ENCODE measurements at places on chromosomes 3 and 15. TPM values are rescaled to one million over a fixed set of nuclear protein-coding genes. Genes with fewer than 3 reads are reported as not detected.
A peak's percentile ranks its signal among the peaks of the same experiment; 100 is the strongest.

Gene IFT80
- 83.6 TPM for total RNA-seq

DNA sequence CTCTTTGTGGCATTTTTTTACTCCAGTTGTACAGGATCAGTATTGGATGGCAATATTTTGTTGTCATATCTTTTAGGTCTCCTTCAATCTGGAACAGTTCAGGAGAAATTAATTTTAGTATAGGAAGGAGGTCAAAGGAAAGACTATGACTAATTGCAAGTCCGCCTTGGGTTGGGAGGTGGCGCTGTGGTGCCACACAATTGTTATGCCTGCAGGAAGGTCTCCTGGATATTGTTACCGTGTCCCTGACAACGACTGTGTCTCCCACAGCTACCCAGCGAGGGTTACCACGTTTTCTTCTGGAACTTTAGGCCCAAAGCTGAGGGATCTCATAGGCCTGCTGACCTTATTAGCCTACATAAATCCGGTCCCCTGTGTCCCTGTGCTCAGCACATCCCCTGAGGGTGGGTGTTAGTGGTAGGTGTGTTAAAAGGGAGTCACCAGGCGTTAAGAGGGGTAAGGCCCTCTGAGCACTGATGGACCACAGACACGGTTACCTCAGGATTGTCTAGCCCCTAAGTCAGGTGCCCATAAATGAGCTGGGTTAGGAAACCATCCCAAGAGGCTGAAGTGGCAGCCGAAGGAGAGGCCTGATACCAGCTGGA, 31.5 kb downstream of the KCNAB1 start:
- DNase-seq: peak; percentile 32

Gene WDR93
- total RNA-seq: not detected

GRCh38 chr15:36994790-36995189, 105.6 kb downstream of the MEIS2 start:
- no peak for DNase-seq

- DNase-seq: no peak
Observed at GRCh38 chr3:114867359-114867758, 279.7 kb downstream of the ZBTB20 start.

DNA sequence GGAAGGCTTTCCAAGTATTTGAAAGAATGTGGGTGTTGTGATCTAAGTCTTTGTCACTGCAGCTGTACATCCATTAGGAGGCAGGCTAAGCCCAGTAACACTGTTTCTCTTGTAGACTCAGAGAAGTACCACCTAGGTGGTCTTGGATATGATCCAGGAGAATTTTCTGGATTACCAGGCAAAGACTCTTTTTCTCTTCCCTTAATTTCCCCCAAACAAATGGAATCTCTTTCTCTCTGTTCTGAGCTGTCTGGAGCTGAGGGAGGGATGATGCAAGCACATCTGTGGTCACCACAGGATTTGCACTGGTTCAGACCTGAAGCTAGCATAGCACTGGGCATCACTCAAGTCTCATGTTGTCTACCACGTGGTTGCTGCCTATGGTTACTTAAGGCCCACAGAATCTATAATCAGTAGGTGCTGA, 227.6 kb downstream of the NECTIN3 start:
- DNase-seq: no peak

- no peak for DNase-seq
Observed at GRCh38 chr3:26838026-26838425, 215.5 kb downstream of the LRRC3B start.

DNA sequence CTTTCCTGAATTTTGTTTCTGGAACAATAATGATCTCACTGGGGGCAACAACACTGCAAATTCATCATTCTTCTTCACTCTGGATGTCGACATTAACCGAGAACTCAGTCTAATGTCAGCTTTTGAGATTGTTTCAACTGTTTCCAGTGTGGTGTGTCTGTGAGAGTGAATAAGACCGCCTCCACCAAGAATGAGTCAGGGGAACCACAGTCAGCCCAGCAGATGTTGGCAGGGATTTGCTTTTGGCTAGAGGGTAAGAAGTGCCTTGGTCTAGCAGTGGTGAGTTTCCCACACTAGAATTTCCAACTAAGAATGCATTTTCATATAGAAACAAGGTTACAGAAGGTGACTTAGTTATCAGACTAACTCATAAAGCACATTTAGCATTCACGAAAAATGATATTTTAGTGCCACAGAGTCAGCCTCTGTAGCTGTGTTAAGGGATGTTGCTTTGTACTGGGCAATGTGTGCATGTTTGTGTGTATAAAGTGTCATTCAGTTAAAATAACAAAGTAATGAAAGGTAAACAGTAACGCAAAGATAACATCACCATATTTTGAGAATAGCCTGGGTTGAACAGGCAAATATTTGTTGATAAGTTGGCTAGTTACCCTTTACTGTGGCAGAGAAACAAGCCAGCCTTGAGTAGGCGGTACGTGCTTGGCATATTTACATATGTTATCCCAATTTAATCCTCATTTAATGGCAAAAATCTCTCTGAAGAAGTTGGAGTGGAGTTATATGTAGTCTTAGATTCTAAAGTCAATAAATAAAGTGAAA, 33.8 kb downstream of the DRD3 start:
- DNase-seq: no peak

Gene KNG1
- not detected for total RNA-seq

Gene MYL3
- total RNA-seq: 19.8 TPM

- DNase-seq: no peak
Observed at GRCh38 chr3:196471551-196471950, 32.0 kb downstream of the RNF168 start.

- DNase-seq: no peak
Observed at GRCh38 chr3:172696357-172696756, 14.5 kb downstream of the NCEH1 start.

DNA sequence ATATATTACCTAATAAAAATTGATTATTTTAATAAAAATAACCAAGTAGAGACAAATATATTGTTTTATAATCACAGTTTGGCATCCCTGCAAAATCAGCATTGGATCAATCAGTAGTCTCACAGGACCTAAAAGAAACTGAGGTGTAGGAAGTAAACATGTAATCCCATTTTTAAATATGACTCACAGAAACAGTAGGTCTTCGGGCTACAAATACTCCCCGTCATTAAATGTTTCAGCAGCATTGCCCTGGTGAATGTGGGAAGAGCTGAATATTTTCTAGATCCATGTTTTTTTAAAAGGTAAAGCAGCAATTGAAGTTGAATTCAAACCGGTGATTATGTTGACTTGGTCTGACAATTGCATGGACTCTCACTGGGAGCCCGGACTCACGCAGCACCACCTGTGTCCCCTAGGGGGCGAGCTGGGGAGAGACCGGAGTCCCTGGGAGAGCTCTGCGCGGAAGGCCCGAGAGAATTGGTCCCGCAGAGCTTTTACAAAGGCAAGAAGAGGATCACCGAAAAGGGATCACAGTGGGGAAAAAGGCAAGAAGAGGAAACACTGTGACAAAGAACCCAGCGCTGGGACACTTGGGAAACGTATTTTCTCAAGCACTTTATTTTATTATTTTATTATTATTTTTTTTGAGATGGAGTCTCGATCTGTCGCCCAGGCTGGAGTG, 17.2 kb upstream of the USP3 start:
- no peak for DNase-seq

DNA sequence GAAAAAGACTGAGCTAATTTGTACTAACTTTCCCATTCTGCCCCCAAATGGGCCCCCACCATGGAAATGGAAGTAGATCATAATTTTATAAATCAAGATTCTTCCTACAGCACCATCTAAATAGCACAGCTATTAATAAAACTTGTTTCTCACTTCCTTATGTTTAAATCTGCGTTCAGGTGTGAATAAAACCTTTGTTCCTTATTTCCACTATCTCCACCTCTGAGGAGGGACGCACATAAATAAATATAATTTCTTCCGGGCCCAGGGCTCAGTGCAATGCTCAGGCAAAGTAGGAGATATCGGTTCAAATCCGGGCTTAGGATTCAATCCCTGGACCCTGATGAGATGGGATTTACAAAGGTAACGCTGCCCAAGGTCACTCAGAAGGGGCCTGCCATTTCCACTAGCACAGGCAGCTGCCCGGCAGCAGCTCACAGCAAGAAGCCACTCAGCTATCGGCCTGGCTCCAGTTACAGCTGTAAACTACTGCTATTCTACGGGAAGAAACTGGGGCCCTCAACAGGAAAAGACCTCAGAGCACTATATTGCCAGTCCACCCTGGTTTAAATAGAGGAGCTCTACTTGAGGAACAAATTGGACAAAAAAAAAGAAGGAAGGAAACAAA, 52.5 kb downstream of the FOXP1 start:
- DNase-seq: no peak

DNA sequence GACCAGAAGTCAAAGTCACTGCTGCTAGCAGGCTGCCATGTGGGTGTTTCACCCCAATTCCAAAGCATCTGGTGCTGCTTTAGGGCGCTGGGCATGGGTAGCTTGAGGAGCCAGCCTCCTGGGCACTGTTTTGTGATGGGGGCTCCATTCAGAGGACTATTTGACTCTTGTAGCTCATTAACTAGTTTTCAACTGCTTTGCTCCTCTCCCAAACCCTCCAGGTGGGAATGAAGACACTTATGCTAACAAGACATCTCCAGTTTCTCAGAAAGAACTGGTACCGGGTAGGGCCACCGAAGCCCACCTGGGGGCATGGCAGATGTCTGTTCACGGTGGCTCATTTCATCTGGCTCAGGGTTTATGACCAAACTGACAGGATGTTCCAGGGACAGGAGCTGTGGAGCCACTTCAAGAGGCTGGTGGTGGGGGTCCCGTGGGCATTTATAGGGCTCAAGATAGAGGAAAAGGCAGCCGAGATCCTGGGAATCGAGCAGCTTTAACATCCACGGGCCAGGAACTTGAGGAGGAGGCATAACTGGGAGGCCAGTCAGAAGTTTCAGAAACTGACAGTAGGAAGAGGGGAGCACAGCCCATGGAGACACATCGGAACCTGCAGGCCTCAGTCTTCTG, 17.7 kb downstream of the AMOTL2 start:
- no peak for DNase-seq

DNA sequence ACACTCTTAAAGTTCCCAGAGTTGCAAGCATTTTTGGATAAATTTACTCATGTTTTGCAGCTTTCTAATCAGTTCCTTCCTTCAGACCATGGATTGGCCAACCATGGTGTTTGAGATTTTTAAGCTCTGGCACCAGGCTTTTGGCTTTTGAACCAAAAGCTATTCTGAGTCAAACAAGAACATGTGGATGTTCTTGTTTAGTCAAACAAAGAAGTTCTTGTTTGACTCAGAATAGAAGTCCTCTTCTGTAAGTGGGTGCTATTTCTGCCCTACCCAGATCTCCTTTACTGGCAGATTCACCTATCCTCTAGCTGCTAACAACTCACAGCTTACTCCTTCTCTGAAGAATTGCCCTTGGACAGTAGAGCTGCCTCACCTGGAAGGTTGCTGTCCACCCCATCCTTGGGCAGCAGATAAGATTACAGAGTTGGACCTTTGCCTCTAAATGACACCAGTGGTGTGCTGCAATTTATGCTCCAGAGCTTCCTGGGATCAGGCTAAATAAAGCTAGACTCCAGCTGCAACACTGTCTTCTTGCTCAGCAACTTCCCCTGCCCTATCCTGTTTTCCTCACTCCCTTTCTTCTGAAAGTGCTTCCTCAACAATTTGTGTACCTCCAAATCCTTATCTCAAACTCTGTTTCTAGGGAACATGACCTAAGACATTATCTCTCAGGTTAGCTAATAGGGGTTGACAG, 65.6 kb downstream of the COL6A6 start:
- DNase-seq: no peak

- no peak for DNase-seq
Observed at GRCh38 chr3:37849146-37849923, 12.3 kb upstream of the CTDSPL start.

DNA sequence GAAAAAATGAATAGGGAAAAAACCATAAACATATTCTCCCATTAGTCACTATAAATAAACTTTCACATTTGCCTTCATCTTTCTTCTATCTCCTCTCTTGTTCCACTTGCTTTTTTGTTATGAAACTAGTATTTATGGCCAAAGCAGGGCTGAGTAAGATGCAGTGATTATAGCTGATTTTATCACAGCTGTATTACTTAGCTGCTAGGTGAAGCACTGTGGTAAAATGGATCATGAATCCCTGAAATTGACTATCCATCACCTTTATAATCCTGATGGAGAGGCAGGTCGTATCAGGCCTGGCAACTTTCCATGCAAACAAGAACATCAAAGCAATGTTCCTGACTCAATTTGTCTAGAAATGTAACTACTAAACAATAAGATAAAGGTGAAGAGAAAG, 471.6 kb downstream of the TUSC7 start:
- DNase-seq: no peak

Gene ACVR2B
- total RNA-seq: 11.7 TPM

Gene DLEC1
- 0.42 TPM for total RNA-seq

- no peak for DNase-seq
Observed at GRCh38 chr3:46417841-46418611, 11.0 kb downstream of the CCRL2 start.

GRCh38 chr3:171372694-171373093, 87.5 kb downstream of the TNIK start:
- no peak for DNase-seq

DNA sequence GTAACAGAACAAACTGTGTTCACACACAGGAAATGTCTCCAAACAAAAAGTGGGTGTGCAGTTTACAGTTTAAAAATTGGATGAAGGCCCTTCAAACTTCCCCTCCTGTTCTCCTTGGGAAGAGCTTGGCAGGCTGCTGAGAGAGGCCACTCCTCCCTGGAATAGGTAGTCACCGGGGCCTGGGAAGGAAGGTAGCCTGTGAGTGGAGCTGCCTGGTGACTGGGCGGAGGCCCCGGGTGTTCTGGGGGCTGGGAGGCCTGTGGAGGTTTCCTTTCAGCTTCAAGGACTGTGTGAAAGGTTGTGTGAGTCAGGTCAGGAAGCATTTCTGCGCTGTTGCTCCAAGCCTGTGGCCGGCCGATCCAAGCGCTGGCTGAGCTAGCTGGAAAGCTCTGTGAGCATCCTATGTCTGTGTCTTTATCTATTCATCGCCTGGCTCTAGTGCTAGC, 14.1 kb downstream of the SLCO3A1 start:
- no peak for DNase-seq

GRCh38 chr3:8215821-8216220, 285.8 kb upstream of the LMCD1 start:
- no peak for DNase-seq

Gene RARRES1
- 26.3 TPM for total RNA-seq

DNA sequence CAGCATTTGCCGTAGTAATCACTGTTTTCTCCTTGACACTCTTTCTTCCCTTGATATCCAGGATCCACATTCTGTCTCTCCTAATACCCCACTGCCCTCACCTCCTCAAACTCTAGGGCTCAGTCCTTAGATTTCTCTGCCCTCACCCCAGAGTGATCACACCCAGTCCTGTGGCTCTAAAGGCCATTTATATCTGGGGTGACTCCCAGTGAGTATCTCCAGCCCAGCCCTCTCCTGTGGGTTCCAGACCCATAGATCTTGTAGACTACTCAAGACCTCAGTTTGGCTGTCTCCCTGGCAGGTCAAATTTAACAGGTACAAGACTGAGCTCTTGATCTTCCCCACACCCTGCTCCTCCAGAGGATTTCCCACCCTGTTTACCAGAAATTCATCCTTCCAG, 1.3 kb downstream of the GRK7 start:
- no peak for DNase-seq

- DNase-seq: no peak
Observed at GRCh38 chr3:30123755-30124154, 482.6 kb upstream of the TGFBR2 start.

- no peak for DNase-seq
Observed at GRCh38 chr3:126540951-126541627, 17.1 kb downstream of the CHST13 start.

Gene NR1D2
- 64.0 TPM for total RNA-seq

Gene C3orf80
- total RNA-seq: 1.0 TPM

Gene FETUB
- total RNA-seq: not detected

Data from urinary bladder (tissue), 4 donors.